T-helper 2 cell (primary cell): ENCODE measurements at places on chromosomes 16 and 17.

DNA sequence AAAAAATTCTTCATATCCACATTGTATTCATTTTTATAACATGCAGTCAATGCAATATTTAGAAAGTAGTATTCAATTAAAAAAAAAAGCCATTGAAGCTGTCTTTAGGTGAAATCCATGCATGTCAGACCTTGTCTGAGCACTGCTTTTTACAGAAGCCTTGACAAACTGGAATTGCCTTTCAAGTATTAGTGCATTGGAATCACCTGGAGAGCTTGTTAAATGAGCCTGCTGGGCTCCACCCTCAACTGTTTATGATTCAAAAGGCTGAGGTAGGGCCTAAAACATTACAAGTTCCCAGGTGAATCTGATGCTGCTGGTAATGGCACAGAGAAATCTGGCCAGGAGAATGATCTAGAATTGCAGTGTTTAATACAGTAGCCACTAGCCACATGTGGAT is 85.8 kb downstream of the HIC1 start:
- no peak for DNase-seq

- peak; percentile 62 for DNase-seq
Observed at GRCh38 chr17:42554250-42555121, 1.8 kb downstream of the HSD17B1 start.

DNA sequence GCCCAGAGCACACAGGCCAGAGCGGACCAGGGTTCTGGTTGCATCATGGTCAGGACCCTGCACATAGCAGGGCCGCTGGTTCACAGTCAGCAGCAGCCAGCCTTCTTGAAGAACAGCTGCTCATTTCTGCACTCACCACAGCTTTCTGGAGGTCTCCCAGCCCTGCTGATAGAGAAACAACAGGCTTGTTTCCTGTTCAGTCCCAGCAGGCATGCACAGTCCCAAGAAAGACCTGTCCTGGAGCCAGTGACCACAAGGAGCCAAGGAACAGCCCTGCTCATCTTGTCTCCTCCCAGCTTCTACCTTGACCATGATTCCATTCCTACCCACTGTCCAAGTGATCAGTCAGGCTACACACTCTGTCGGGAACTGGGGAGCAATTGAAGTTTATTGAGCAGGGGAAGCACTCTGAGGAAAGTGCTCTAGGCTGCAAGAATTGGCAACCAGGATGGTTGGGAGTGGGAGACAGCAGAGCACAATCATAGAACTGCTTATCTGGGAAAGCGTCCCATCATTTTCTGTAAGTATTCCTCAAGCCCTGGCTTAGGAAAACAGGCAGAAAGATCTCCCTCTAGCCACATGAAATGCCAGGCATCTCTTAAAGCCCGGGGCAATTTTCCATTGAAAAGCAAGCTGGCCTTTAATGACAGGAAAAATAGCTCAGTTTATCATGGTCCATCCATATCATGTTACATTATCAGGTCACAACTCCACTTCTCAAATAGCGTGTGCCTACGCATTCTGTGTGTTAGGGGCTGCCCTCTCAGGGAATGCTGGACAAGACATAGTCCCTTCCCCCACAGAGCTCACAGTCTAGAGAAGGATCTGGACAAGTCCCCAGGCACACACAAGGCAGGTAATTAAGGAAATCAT is 155.4 kb upstream of the FOXF1 start:
- no peak for DNase-seq

DNA sequence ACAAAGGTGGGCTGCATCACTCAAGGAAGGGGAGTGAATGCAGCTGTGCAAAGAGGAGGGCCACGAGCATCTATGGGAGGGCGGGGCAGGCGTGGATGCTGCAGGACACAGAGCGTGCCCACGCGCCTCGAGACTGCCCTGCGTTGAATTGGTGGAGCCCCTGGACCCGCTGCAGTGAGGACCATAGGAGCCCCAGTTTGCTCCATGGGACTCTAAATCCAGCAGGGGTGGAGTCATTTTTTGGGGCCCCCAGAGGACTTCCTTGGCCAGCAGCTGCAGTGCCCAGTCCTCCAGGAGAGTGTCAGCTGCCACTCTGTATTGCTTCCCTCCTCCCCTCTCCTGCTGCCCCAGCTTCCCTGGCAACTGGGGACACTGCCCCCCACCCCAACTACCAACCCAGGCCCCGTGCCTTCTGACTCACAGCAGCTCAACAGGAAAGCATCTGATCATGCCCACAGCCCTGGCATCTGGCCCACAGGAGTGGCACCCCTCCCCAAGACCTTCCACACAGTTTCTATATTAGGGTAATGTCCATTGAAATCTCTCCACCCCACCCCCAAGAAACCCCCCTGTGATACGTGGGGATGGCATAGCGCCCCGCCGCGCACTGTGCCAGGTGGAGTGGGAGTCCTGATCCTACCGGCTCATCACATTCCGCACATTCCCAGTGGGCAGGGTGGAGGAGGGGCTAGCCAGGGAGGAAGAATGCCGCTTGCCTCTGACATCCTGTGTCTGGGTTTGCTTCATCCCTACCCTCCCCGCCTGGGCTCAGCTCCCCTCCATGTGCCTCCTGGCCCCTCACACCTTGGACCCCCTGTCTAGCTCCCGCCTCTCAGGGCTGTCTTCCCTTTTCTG is 27.8 kb upstream of the ITGA3 start:
- DNase-seq, result no peak

- no peak for DNase-seq
Observed at GRCh38 chr17:66730461-66730923, 104.4 kb upstream of the CACNG5 start.

- no peak for DNase-seq
Observed at GRCh38 chr16:12763517-12763916, 40.2 kb downstream of the CPPED1 start.

DNA sequence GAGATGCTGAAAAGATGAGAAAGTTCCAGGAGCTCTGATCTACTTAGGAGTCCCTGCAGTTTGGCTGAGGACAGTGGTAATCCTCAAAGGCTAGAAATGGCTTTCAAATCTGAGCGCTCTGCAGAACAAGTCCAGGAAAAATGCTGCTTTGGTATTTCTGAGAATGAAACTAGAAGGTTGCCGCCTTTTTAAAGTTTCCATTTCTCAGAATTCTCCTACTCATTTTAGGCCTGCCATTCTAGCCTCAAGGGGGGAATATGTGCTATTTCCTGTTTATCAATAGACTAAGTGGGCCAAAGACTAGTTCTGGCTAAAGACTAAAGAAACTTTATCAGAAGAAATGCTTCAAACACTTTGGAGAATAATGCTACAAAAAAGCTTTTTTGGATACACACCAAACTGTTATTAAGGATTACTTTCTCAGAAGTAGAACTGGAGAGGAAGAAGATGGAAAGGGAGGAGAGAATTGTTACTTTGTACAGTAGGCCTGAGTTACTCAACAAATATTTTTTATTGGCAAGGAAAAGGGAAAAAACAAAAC is at the start of gene SLFN12L:
Gene SLFN12L (minus strand): TSS at position 78 of the 541 bp plus-strand sequence. CDS start 15,314 bp downstream, outside the sequence.
- no peak for DNase-seq

- DNase-seq, result no peak
Observed at GRCh38 chr17:43813386-43813785, 19.6 kb downstream of the MPP3 start.

DNA sequence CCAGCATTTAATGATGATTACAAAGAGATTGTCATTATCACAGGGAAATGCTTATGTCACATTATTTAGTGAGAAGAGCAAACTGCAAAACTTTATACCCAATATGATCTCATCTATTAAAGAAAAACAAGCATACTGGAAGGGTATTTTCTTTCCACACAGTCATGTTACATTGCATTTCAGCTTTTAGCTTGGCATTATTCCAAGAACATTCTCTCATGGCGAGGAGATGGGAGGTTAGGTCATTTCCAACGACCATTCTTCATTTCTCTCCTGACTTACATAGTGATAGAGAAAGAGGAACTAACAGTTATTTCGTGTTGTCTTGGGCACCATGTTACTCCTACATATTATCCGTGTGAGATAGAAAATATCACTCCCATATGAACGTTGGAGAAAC is 309.4 kb upstream of the XYLT1 start:
- DNase-seq, result no peak

DNA sequence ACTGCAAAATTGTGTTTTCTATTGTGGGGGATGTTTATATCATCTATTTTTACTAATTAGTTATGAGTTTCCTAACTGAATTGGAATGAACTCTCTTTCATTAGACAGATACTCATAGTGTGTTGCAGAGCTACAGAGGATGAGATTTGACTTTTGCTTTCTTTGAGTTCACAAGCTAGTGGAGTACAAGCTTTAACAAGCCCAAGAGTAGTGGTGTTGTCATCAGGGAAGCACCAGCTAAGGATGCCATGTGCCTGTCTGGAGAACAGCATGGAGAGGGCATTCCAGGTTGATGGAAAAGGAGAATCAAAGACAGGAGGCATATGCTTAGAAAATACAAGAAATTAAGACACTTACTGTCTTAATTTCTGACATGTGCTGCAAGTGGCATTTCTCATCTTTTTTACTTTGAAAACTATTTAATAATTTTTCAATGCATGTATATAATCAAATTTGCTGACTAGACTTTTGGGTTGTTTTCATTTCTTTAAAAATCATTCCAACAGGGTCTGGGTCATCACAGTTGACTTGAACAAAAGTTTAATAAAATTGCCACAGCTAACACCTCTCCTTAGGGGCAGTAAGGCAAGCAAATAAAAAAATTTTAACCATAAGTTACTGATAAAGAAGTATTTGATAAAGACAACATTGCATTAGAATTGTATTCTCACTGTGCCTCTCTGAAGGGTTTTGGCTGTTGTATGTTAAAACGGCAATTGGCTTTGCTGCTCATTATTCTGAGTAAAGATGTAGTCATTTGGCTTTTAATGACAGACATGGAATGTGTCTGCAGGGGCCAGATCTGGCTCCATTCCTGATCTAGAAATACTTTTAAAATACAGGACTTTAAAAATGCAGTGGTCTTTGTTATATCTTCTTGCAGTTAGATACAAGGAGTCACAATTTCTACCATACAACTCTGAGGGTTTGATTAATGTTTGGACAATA is 323.7 kb upstream of the CDH11 start:
- DNase-seq, result no peak

DNA sequence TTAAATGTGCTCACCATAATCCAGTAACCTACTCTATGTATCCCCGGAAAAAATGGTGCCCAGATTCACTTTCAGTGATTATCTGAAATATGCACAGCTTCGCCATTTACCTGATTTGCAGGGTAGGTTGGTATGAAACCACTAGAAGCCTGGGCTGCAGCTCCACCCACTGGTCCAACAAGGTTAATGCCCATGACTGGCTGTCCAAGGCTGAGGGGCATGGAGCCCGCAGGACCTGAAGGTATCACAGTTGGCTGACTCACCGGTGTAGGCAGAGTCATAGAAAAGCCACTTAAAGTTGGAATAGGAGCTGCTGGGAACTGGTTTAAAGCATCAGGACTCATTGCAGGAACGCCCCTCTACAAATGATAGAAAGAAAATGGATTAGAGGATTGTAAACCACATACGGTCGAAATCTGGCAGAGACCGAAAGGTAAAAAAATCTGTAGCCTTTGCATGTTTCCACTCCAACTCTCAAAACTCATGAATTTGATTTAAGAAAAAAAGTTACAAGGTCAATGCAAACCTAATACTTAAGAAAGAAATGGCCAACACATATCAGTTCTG is 38.6 kb downstream of the SYNRG start:
- no peak for DNase-seq

GRCh38 chr16:27383556-27384243 is 18.3 kb upstream of the IL21R start:
- DNase-seq, result no peak

DNA sequence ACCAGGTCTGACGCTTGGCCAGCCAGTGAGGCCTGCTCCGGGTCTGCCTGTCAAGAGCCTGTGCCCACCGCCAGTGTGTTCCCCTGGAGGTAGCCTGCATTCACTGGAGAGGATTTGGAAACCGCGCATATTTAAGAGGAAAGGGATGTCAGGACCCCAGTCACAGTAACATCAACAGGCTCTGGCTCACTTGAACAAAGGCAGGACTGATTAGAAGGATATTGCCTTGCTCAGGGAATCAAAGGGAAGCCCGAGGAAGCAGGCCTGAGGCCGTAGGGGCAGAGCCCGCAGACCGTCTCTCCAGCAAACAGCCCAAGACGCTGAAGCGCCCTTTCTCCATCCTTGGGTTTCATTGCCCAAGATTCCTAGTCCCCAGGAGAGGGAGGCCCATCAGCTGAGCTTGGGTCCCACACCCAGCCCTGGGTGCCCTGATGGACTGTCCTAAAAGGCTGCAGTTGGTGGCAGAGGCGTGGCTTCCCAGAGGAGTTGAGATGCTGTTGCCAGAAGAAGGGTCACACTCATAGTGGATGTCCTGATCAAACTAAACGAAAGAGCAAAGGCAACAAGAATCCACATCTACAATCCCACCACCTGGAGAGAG is 23.2 kb downstream of the NT5M start:
- DNase-seq, result no peak

- DNase-seq, result no peak
Observed at GRCh38 chr17:62566996-62567578, 60.4 kb upstream of the MRC2 start.

GRCh38 chr16:27922433-27922832 is 141.1 kb downstream of the GSG1L start:
- no peak for DNase-seq

GRCh38 chr16:73031155-73031866 is 16.6 kb downstream of the ZFHX3 start:
- no peak for DNase-seq

- no peak for DNase-seq
Observed at GRCh38 chr16:10556236-10556635, 24.2 kb downstream of the EMP2 start.

- DNase-seq, result no peak
Observed at GRCh38 chr16:11326084-11326736, 19.0 kb upstream of the RMI2 start.

DNA sequence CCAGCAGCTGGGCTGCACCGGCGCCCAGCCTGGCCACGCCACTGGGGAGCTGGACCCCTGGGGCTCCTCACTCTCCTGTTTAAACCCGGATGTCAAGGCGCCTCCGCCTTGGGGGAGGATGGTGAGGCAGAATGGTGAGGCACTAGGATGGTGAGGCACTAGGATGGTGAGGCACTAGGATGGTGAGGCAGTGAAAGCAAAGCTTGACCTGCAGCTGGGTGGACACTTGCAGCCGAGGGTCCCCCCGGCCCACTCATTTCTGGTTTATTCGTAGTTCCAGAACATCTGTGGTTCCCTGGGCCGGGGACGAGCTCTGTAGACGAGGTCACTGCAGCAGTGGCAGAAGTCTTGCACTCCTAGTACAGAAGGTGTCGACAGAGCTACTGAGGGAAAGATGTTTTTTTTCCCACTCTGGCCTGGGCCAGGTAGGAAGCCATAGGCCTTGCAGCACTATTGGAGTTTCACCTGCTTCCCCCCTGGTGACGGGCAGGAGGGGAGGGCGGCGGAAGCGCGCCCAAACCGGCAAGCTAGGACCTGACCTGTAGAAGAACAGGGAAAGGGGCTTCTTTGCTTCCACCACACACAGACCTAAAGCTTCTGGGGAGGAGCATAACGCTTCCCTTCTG is 1.1 kb upstream of the HNF1B start:
- DNase-seq, result no peak

DNA sequence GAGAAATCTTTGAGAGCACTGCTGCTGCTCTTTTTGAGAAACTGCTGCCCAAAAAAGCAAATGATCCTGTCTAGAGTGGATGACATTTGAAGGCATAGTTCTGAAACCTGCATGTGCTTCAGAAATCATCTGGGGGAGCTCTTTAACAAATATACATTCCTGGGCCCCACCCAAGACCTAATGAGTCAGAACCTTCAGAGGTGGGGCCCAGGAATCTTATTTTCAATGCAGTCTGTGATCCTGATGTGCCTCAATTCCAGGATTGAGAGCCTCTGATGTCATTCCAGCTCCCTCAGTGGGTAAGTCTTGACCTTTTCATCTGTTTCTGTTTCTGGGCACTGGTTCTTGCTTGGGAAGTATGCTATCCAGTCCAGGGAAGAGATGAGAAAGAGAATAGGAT is 42.3 kb downstream of the HNF1B start:
- DNase-seq, result no peak

GRCh38 chr16:35391328-35391727 is 1931.9 kb downstream of the TP53TG3F start:
- no peak for DNase-seq
